Suprapubic skin (tissue), 4 donors: ENCODE measurements at places on chromosomes 7 and 10. TPM values are rescaled to one million over a fixed set of nuclear protein-coding genes. Genes with fewer than 3 reads are reported as not detected.

DNA sequence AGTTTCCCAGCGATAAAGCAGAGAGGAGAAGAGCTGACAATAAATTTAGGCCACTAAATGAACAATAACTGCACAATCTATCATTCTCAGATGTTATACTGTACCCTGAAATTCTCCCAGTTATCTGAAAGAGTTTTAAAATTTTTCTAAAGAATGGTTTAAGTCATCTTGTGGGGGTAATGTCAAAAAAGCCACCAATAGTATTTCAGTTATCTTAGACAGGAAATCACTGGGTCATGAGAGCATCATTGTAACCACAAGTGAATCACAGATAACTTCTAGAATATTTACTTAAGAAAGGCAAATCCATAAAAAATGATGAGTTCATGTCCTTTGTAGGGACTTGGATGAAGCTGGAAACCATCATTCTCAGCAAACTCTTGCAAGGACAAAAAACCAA lies 147.1 kb downstream of the DNAJB9 start:
- no peak for DNase-seq

- no peak for DNase-seq
Observed at GRCh38 chr10:35063837-35064454, 26.2 kb downstream of the CUL2 start.

DNA sequence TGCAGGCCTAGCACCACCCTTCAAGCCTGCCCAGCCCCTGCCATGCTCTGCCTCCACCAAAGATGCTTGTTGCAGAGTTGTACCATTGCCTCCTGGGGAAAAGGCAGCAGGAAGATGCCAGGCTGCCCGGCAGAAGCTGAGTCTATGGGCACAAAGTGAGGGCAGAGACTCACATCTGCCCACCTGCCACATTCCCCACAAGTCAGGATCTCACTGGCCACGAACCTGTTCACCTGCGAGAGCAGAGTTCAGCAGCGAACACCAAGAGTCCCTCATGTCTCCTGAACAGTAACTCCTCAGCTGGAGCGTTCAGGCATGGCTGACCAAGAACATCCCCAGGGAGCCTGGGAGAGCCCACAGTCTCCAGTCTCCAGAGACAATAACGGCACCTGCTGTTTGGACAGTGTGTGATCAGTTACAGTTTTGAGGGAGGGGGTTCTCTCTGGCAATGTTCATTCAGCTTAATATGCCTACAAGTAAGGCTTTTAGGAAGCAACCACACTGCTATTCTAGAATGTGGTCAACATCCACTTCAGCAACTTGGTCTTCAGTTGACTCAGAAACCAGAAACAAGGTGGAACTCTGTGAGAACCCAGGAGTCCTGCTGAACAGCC lies 78.5 kb downstream of the GRID1 start:
- peak; percentile 71 for DNase-seq

GRCh38 chr10:132867801-132868644 lies 74.3 kb downstream of the CFAP46 start:
- DNase-seq: peak; percentile 59

GRCh38 chr10:79342295-79342761 lies 4.9 kb upstream of the PPIF start:
- peak; percentile 44 for DNase-seq

GRCh38 chr7:111137296-111138192 lies 46.6 kb downstream of the LRRN3 start:
- DNase-seq: no peak

DNA sequence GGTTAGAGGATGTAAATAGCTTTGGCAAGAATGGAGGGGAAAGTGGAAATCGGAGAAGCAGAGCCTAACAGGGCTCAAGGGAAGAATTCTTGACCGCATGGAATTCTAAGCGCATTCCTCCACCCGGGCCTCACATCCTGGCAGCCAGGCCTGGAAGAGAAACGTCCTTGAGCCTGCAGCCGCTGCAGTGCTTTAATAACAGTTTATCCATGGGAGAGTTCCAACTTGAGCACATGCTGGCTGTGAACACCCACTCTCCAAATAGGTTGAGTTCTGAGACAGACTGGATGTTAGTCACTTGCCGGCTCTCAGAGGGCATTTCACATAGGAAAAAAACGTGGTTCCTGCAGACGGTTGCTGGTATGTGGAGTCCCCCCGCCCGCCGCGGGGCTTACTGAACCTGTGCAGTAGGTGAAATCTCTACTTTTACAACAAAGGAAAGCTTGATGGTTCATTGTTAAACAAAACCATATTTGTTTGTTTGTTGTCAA lies 61.4 kb upstream of the STEAP1B start:
- DNase-seq: peak; percentile 81

GRCh38 chr10:19983880-19984565 lies 167.8 kb downstream of the PLXDC2 start:
- DNase-seq: no peak

- DNase-seq: no peak
Observed at GRCh38 chr7:34240417-34240816, 335.1 kb downstream of the BMPER start.

DNA sequence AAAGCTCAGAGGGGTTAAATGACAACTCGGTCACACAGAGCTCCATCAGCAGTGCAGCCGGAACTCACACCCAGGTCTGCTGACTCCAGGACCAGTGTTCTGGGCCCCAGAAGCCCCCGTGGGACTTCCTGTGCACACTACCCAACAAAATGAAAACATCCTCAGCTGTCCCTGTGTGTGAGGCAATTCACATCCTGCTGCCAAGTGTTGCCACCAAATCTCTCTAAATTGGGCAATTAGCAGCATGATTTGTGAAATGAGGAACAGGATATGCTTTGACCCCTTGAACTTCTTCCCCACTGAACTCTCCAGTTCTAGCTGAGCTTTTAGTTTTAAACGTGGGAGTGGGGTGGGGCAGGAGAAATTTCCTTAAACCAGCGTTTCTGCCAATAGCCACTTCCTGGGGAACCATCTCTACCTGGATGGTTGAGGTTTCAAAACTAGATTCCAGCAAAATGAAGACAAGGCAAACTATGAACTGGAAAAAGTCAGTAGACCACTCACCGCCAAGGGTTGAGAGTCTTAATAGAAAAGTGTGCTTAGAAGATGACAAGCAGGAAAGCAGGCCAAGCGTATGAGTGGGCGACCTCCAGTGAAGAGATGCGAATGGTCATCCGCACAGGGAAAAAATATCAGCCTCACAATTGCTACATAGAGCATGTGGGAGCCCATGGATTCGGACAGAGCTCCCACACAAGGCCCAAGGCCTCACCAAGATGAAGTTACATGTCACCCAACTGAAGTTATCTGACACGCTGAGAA lies 51.9 kb upstream of the CHST15 start:
- DNase-seq: no peak

DNA sequence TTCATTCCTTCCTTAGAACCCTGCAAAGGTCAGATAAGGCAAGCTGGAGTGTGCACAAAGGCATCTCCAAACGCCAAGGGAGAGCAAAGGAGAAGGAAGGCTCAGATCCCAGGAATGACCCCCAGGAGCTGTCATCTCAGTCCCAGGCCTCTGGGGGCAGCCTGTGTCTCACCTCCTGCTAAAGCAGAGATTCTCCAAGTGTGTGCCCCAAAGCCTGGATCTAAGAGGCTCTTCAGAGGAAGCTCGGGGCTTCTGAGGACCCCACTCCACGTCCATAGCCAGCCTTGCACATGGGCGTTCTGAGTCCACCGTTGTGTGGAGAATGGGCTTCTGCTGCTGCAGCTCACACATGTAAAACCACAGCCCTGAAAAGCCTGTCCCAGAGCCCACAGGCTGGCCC lies 5.1 kb upstream of the GRID1 start:
- no peak for DNase-seq

- DNase-seq: no peak
Observed at GRCh38 chr10:23543691-23544380, 105.0 kb downstream of the OTUD1 start.

- no peak for DNase-seq
Observed at GRCh38 chr7:108810756-108811385, 241.2 kb downstream of the DNAJB9 start.

The PAX2 gene
- total RNA-seq: not detected

The HYAL4 gene
- total RNA-seq: 2.8 TPM

The ACTL6B gene
- total RNA-seq: not detected

The ARMC3 gene
- not detected for total RNA-seq

The SEMA3C gene
- 46.0 TPM for total RNA-seq

The ZEB1 gene
- total RNA-seq: 7.6 TPM

The CPVL gene
- total RNA-seq: 8.1 TPM

The SHH gene
- not detected for total RNA-seq
